ENCODE measurements at places on chromosomes 2 and 18.

DNA sequence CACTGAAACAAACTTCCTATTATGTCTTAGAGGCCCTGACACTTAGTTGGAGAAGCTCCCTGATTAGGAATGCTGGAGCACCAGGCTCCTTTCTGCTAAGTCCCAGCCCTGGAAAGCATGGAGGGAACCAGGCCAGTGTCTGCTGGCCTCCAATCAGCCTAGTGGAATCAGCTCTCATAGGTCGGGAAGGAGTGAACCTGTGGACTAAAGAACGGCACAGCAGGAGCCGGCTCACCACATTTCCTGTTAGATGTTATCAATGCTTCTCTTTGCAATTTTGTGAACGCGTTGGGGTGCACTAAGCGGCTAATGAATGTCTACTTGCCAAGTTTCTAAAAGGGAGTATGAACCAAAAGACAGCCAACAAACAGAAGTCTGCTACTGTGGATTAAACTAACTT is 296.6 kb downstream of the NAPG start:
- no peak for DNase-seq

GRCh38 chr2:47230418-47230817 is 75.3 kb upstream of the STPG4 start:
- peak; percentile 41 for DNase-seq

- DNase-seq, result peak; percentile 60
Observed at GRCh38 chr2:114543236-114543766, 100.9 kb downstream of the DPP10 start.

- DNase-seq, result no peak
Observed at GRCh38 chr2:95001051-95001562, 24.4 kb upstream of the MAL start.

DNA sequence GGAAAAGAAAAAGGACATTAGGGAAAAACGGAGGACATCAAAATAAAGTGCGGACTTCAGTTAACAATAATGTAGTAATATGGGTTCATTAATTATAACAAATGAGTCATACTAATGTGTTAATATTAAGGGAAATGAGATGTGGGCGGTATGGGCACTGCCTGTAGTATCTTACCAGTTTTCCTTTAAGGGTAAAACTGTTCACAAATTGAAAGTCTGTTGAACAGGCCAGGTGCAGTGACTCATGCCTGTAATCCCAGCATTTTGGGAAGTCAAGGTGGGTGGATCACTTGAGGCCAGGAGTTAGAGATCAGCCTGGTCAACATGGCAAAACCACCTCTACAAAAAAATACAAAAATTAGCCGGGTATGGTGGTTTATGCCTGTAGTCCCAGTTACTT is 56.8 kb upstream of the PMAIP1 start:
- DNase-seq, result peak; percentile 44

GRCh38 chr2:160229591-160229990 is 29.5 kb upstream of the ITGB6 start:
- peak; percentile 20 for DNase-seq

GRCh38 chr2:230434677-230435324 is 18.8 kb downstream of the SP100 start:
- DNase-seq, result no peak

- no peak for DNase-seq
Observed at GRCh38 chr2:72111061-72111460, 36.6 kb downstream of the CYP26B1 start.

GRCh38 chr2:22904126-22904684 is 480.8 kb upstream of the KLHL29 start:
- peak; percentile 59 for DNase-seq
